Activated T-cell treated with anti-CD3 and anti-CD28 coated beads, Interleukin-2, amount 50 U/mL, for 48 hours (primary cell): ENCODE measurements at places on chromosomes 13 and 19.

DNA sequence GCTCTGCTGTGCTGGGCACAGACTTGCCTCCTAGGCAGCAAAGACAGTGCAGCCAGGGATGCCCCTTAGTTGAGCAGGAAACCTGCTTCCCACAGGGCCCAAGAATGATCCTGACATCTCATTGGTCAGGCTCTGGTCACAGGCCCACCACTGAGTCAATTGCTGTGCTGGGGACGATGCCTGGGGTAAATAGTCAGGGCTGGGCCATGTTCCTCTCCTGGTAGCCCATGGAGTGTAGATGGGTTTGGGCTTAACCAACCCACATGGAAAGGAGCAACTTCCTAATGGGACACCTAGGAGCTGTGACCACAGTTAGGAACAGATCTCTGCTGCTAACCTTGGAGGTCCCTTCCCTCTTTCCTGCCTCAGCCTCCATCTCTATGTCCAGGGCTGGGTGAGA, 212.5 kb upstream of the ZNF536 start:
- no peak for DNase-seq

- DNase-seq: no peak
These were observed 683.9 kb upstream of the KLHL1 start for GRCh38 chr13:70792121-70792520.

GRCh38 chr19:824885-825284, 2.8 kb upstream of the AZU1 start:
- DNase-seq: no peak

- no peak for DNase-seq
These were observed 54.1 kb downstream of the MRPL57 start for GRCh38 chr13:21230516-21230915.
